ENCODE measurements at places on chromosomes 2 and 18.

- DNase-seq, result no peak
Measured at GRCh38 chr2:137928547-137929518, 35.4 kb upstream of the HNMT start.

GRCh38 chr2:122422384-122422991 lies 667.0 kb downstream of the TSN start:
- no peak for DNase-seq

GRCh38 chr2:25877431-25878360 lies 591 bp downstream of the ASXL2 start:
- DNase-seq, result peak; percentile 36

DNA sequence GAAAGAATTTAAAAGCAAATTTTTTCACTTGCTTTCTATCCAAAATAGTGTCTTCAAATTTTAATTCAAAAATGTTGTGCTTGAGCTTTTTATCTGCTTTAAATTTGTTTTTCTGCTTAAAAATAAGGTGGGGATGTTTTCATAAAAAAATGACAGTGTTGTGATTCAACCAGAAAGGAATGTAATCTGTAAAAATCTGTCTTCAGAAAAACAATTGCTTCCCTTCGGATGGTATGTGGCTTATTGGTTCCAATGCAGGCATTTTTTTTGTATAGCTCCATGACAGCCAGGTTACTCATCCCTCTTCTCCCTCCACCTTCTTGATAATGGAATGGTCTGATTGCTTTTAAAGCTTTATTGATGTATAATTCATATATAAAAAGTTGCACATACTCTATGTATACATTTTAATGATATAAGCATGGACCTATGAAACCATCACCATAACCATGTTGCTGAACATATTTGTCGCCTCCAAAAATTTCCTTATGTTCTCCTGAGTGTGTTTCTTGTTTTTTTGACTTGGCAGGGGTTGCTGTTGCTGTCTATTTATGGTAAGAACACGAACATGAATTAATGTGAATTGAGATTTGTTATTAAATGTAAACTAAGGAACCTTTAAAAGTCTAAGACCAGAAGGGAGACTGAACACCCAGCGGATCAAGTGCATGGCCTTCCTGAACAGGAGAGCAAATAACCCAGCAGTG lies 363.7 kb upstream of the SPHKAP start:
- DNase-seq, result no peak
